ENCODE measurements at places on chromosomes 11 and 22. TPM values are rescaled to one million over a fixed set of nuclear protein-coding genes. Genes with fewer than 3 reads are reported as not detected.

Gene NAALAD2
- 1.3 TPM for total RNA-seq

Gene ALDH3B1
- total RNA-seq = 11.2 TPM

Gene MCAM
- total RNA-seq = 559 TPM

Gene CNTN5
- 0.23 TPM for total RNA-seq

Gene KRTAP5-2
- total RNA-seq = not detected

Gene MS4A7
- total RNA-seq = 52.5 TPM

Gene ROM1
- total RNA-seq = 7.1 TPM

Gene NLRP14
- total RNA-seq = not detected

Gene LMNTD2
- 0.56 TPM for total RNA-seq

DNA sequence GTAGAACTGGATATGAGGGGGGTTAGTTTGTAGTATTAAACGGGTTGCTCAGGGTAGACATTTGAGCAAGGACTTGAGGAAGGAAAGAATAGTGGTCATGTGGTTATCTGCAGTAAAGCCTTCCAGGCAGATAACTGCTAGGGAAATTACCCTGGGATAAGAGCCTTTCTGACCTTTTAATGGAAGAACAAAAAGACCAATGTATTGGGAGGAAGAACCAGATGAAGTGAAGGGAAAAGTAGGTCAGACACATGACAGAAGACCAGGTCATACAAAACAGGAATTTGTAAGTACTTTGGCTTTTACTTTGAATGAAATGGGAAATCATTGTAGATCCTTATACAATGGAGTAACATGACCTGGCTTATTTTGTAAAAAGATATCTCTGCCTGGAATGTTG, 241.9 kb upstream of the CTSC start:
- no peak for DNase-seq

- DNase-seq = no peak
These were observed 399.5 kb downstream of the ETS1 start for GRCh38 chr11:128187835-128188234.

GRCh38 chr11:35318977-35319925, 100.1 kb downstream of the SLC1A2 start:
- DNase-seq = no peak

- DNase-seq = no peak
These were observed 58.8 kb downstream of the ENDOD1 start for GRCh38 chr11:95148406-95148805.

DNA sequence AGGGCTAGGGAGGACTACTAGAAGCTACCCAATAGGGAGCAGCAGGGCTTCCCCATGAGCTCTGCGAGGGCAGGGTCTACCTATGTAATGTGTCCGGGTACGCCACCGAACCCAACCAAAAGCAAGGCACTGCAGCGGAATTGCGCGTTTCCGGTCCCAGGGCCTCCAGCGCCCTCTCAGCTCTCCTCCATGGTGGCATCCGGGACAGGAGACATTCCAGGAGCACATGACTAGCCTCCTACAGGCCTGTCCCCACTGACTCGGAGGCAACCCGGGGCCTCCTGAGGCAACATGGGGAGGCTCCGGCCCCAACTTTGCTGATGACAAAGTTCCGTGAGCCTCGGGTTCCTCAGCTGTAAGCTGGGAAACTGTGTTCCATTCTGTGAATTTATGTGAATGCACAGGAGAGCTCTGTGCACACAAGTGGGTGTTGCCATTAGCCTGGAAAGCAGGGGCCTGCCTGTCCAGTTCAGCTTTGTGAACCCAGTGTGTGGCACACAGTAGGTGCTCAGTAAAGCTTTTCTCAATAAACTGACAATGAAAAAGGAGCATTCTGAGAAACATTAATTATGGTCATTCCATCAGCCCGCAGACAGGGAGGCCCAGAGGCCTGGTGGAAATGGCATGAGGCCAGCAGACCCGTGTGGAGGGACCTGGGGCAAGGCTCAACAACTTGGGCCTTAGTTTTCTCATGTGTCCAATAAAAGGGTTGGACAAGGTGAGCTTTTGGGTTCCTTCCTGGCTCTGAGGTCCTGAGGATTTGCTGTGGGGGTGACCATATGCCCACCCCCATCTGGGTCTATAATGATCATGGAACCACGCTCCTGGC, 50.3 kb downstream of the CHRDL2 start:
- DNase-seq = peak; percentile 68

- DNase-seq = no peak
These were observed 6.8 kb upstream of the CHKA start for GRCh38 chr11:68127714-68128681.

GRCh38 chr11:10695833-10696232, 2.3 kb upstream of the IRAG1 start:
- no peak for DNase-seq

DNA sequence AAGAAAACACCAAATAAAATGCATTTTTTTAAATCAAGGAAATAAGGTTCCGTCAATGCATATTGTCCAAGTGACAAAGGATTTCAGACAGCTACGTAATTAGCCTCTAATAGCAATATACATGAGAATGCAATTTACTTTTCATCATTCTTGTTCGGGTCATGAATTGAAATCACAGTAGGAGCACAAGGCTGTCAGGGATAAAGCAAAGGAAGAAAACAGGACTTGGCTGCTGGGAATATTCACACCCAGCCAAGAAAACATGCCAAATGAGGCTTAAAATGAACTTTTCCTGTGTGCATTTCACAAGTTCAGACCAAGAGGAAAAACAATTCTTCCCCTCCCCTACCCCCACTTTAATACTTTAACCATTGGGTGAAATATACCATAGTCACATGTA, 188.6 kb downstream of the CWF19L2 start:
- no peak for DNase-seq

DNA sequence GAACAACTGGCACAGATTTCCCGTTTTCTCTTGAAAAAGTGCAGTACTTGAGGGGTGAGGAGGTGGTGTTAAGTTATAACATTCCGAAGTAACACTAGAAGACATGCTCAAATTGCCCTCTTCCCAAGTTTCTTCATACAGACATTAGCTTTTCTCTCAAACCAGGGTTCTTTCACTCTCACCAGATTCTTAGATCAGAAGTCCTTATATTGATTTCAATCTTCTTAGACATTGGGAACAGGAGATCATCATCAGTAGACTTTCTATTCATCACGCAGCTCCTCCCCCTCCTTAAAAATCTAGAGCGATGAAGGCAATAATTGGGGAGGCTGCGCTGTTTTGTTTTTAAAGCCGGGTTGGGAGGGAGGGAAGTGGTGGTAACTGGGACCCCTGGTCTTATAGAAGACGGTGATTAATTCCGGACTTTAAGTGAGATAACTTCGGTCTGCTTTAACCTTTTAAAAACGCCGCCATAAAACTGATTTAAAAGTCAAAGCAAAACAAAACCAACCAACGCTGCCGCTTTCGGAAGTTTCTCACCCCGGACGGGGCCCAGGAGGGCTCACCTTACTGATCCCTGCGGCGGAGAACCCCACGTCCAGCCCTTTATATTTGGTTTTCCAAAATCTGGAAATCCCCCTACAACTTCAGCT, 665 bp downstream of the USP28 start:
- no peak for DNase-seq

- DNase-seq = peak; percentile 69
These were observed at the start of gene MUC5B for GRCh38 chr11:1222491-1223345. TSS of gene MUC5B (plus strand) at chr11:1223066. CDS start at chr11:1223124, 58 bp downstream.

- no peak for DNase-seq
These were observed 26.1 kb upstream of the IGSF9B start for GRCh38 chr11:133982876-133983275.

DNA sequence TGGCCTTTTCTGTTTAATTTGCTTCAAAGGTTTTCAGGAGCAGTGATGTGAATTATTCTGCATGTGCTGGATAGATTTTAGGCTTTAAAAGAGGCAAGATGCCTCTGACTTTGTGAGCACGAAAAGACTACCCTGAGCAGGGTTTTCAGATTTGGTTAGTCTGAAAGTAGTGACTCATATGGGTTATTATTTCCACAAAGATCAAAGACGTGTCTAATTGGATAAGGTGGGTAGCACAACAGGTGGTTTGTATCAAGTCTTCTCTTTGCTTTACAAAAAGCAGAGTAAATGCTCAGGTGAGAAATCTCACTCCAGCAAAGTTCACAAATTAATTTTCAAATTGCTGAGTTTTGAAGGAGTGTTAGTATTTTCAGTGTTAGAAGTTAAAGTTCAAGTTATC, 37.6 kb upstream of the DBX1 start:
- no peak for DNase-seq

- DNase-seq = no peak
These were observed 15.2 kb downstream of the CPSF7 start for GRCh38 chr11:61414547-61414946.

- peak; percentile 99 for DNase-seq
These were observed at the start of gene DGCR6L for GRCh38 chr22:20319745-20320658. TSS of gene DGCR6L (minus strand) at chr22:20320060. CDS start at chr22:20319988, 72 bp downstream.

All from posterior vena cava (tissue), 2 donors.